ENCODE measurements at places on chromosomes 12 and 14. TPM values are rescaled to one million over a fixed set of nuclear protein-coding genes. Genes with fewer than 3 reads are reported as not detected.

The TBX5 gene
- total RNA-seq = 2.0 TPM

The KRT82 gene
- total RNA-seq = not detected

The TMTC2 gene
- 17.1 TPM for total RNA-seq

The IKZF4 gene
- 2.4 TPM for total RNA-seq

The FGFR1OP2 gene
- total RNA-seq = 45.5 TPM

The LRP1-AS gene
- not detected for total RNA-seq

The RHEBL1 gene
- total RNA-seq = 0.59 TPM

The CCDC196 gene
- not detected for total RNA-seq

The SERPINA10 gene
- not detected for total RNA-seq

The HELB gene
- 5.0 TPM for total RNA-seq

The TMEM63C gene
- total RNA-seq = 0.17 TPM

The GLIPR1L1 gene
- total RNA-seq = not detected

The LHX5 gene
- not detected for total RNA-seq
